ENCODE measurements at places on chromosomes 4 and X. TPM values are rescaled to one million over a fixed set of nuclear protein-coding genes. Genes with fewer than 3 reads are reported as not detected.

INTS12 gene
- 6.1 TPM for total RNA-seq

CXCL3 gene
- total RNA-seq: 0.68 TPM

KLKB1 gene
- total RNA-seq: not detected

TCEANC gene
- 1.8 TPM for total RNA-seq

PRMT9 gene
- total RNA-seq: 11.1 TPM

ARR3 gene
- not detected for total RNA-seq

GSX2 gene
- total RNA-seq: not detected

ELOVL6 gene
- total RNA-seq: 2.1 TPM

NXF3 gene
- not detected for total RNA-seq

USP17L18 gene
- total RNA-seq: not detected

ALAS2 gene
- total RNA-seq: not detected

CENPVL2 gene
- total RNA-seq: not detected
